ENCODE measurements at places on chromosomes 3 and 15.

DNA sequence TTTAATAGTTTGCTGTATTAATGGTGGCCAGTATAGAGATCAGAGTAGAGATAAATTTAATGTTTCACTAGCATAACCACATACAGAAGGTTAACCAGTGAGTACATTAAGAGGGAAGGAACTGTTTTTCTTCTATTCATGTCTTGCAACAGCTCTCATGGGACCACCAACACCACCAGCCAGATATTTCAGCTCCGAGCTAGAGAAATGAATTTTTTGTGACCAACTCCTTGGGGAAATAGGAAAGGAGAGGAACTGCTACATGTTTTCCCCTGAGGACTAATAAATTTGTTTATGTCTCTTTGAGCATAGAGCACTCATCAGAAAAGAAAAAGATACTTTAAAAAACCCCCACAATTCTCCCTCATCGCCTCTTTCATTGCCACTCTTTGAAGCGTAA lies 247.5 kb downstream of the MBNL1 start:
- no peak for DNase-seq

- DNase-seq: no peak
These were observed 209.0 kb downstream of the SLCO3A1 start for GRCh38 chr15:92062505-92062904.

DNA sequence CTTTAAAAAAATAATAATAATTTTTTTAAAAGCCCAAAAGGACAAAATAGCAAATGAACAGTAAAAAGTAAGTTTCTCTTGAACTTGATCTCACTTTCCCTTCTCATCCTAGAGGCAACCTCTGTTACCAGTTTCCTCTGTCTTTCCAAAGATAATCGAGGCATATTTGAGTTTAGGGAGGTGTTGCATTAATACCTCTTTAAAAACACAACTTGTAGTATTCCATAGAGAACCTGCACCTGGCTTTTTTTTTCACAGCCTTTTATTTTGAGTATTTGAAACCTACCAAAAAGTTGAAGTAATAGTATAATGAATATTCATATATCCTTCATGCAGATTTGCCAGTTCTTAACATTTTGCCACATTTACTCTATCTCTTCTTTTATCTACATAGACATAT lies 9.1 kb downstream of the CSK start:
- no peak for DNase-seq

- no peak for DNase-seq
These were observed 478 bp downstream of the BNC1 start for GRCh38 chr15:83283813-83284558.

- no peak for DNase-seq
These were observed 188.6 kb upstream of the TBL1XR1 start for GRCh38 chr3:177385831-177386301.

GRCh38 chr3:71821116-71821515 lies 36.2 kb upstream of the PROK2 start:
- no peak for DNase-seq

DNA sequence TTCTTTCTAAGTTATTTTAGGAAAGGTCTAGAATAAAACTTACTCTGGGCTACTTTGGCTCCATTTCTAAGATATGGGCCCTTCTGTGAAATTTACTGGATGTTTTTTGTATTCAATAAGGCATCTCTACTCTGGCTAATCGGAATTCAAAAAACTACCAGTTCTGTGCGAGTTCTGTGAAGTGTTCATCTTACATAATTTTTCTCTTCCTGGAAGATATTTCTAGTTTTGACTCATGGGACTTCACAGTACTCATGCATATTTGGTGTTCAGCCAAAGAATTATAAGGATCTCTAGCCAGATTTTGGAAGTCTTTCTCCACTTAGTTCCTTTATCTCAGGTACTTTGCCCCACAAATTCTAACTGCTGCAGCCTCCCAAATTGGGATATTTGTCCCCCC lies 46.4 kb upstream of the MBNL1 start:
- DNase-seq: no peak

GRCh38 chr3:40465111-40465407 lies 7.9 kb downstream of the RPL14 start:
- DNase-seq: no peak

DNA sequence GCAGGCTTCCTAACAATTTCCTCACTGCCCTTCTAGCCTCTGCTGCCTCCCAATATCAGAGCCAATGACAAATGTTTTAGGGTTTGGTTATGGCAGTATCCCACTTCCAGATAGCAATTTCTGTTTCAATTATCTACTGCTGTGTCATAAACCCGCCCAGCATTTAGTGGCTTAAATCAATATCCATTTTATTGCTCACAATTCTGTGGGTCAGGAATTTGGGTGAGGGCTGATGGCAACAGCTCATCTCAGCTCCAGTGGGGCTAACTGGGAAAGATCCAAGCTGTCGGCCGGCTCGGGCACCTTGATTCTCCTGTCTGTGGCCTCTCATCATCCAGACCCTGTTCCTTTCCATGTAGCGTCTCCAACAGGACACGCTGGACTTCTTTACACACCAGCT lies 85.3 kb upstream of the GOLGA8J start:
- DNase-seq: no peak

- no peak for DNase-seq
These were observed 50.6 kb downstream of the SLC6A6 start for GRCh38 chr3:14452740-14453710.

DNA sequence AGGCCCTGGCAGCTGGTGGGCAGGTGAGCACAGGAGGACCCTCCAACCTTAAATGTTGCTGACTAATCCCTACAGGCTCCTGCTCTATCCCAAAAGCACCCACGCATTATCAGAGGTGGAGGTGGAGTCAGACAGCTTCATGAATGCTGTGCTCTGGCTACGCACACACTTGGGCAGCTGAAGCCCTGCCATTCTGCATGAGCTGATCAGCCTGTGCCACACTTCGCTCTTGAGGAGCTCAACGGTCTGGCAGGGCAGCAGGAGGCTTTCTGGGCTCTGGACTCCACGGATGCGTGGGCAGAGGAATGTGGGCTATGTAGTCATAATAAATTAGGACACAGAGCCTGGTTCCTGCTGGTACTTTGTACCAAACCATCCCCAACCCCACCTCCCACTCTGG lies 6.1 kb downstream of the MST1 start:
- DNase-seq: no peak

GRCh38 chr15:72162569-72162968 lies 35.0 kb downstream of the GRAMD2A start:
- DNase-seq: no peak

GRCh38 chr3:179018808-179019207 lies 52.8 kb downstream of the ZMAT3 start:
- no peak for DNase-seq

GRCh38 chr15:94761574-94761973 lies 530.2 kb downstream of the MCTP2 start:
- DNase-seq: no peak

GRCh38 chr3:5645692-5646410 lies 458.3 kb downstream of the EDEM1 start:
- DNase-seq: no peak

GRCh38 chr3:19116239-19116638 lies 32.1 kb upstream of the KCNH8 start:
- no peak for DNase-seq

DNA sequence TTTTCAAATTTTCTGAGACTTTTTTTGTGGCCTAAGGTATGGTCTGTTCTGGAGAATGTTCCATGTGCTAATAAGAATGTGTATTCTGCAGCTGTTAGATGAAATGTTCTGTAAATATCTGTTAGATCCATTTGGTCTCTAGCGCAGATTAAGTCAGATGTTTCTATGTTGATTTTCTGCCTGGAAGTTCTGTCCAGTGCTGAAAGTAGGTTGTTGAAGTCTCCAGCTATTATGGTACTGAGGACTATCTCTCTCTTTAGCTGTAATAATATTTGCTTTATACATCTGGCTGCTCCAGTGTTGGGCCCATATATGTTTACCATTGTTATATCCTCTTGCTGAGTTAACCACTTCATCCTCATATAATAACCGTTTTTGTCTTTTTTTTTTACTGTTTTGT lies 13.2 kb upstream of the TUBGCP5 start:
- DNase-seq: no peak

GRCh38 chr3:138950006-138950644 lies 3.1 kb downstream of the FOXL2NB start:
- no peak for DNase-seq

GRCh38 chr3:98912448-98912847 lies 11.0 kb upstream of the DCBLD2 start:
- no peak for DNase-seq

- DNase-seq: no peak
These were observed 41.8 kb upstream of the PRSS50 start for GRCh38 chr3:46759239-46760167.

DNA sequence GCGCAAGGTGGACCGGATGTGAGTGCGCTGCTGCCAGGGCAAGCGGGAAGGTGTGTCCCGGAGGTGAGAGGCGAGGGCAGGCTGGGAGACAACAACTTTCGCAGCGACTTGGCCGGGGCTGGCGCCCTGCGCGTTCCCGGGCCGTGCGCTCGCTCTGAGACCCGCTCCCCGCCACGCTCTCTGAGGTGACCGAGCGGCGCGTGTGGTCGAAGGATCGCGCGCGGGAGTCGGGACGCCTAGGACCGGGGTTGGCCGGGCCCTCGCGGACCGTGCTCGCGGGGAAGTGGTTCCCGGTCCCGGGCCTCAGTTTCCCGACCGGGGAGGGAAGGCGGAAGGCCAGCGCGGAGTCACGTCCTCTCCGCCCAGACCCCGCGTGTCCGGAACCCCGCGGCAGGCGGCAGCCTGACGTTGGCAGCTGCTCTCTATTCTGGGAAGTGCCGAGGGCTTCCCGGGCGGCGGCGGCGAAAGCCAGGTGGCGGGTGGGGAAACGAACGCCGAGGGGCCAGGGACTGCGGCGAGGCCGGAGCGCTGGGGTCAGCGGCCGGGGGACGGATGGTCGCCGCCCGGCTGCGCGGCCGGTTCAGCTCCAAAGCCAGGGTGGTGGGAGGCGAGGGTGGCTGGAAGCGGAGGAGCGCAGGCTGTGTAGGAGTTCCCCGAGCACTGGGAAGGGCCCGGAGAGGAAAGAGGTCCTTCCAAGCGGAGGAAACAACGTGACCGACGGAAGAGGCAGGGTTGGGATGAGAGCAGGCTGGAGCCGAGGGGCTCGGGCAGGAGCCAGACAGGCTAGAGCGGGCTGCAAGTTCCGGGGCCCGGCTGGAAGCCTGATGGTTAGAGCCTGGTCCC lies 1.0 kb upstream of the IGF2BP2 start:
- no peak for DNase-seq

DNA sequence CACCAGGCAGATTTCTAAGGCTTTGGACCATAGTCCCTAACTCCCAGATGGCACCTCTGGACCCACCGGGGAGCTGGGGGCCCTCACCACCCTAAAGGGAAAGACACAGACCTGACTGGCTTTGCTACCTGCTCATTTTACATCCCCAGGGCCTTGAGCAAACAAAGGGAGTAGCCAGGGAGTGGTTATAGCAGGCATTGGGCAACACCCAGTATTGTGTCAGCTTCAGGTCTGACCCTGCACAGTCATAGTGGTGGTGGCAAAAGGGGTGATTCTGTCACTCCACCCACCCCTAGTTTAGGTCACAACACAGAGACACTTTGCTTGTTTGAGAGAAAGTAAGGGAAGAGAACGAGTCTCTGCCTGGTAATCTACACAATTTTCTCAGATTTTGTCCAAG lies 352.5 kb downstream of the DIPK2A start:
- DNase-seq: no peak

- no peak for DNase-seq
These were observed 96.1 kb upstream of the CTNNB1 start for GRCh38 chr3:41103200-41103599.

- DNase-seq: no peak
These were observed 66.4 kb upstream of the SNRPA1 start for GRCh38 chr15:101361418-101361817.

GRCh38 chr3:134374105-134374790 lies at the start of gene AMOTL2:
Gene AMOTL2, minus strand, starts transcription at chr3:134374447. Its CDS starts 3,014 bp downstream, at chr3:134371433.
- DNase-seq: no peak
